ENCODE measurements at places on chromosomes 5 and 9. TPM values are rescaled to one million over a fixed set of nuclear protein-coding genes. Genes with fewer than 3 reads are reported as not detected.
A peak's percentile ranks its signal among the peaks of the same experiment; 100 is the strongest.

GRCh38 chr9:104982543-104982942 lies 54.6 kb upstream of the ABCA1 start:
- DNase-seq: no peak

DNA sequence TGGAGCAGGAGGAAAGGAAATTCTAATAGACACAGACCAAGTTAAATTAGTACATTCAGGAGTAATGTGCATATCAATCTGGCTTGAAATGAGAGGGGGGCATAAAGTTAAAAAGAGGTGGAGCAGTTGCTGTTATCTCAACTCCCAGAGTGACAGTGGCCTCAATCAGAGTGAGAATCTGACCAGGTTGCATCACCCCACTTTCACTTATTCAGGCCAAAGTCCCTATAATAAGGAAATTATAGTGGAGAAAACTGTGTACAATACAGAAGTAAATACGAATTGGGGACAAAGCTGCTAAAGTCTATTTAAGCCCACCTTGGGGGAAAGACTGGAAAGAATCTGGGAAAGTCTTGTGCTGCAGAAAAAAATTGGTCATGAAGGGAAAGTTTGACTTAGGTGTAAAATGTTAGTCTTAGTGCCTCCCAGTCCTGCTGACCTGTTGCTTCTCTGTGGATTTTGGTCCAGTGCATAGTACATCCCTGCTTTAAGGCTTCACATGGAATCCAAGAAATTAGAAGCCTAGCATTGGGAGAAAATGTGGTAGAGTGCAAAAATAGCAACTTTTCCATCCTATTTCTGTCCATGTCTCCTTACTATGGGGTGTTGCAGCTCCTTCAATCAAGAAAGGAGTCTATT lies 27.9 kb downstream of the MROH2B start:
- DNase-seq: no peak

The CDC20B gene
- polyA plus RNA-seq: 0.11 TPM

The PDZD2 gene
- polyA plus RNA-seq: 7.1 TPM

DNA sequence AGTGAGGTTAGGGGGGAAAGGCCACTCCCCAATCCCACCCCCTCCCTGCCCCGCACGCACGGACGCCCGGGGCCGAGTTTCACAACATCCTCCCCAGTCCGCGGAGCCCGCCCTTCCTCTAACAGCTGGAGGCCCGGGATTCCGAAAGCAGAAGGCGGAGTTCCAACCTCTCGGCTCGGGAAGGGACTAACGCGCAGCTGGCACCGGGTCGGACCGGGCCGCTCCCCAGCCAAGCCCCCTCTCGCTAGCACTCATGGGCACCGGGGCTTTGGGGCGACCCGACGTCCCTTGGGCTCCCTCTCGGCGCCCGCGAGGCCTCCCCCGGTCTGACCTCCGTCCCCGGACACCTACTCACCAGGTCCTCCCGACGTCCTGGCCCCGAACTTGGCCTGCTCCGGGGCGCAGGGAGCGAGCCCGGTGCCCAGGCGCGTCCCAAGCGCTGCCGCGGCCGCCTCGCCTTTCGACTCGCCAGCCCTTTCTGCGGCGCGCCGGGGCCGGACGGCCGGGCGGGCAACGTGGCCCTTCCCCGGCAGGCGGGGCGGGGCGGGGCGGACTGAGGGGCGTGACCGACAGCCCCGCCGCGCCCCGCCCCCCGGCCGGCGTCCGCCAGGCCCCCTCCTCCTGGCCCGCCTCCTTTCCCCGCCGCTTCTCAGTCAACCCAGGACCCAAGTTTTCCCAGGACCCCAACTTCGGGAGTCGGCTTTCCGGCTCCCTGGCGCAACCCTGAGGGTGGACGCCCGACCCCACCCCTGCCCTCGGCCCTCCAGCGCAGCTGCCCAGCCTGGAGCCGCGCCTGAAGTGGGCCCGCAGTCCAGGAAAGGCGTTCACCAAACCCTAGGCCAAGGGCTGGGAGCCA lies at the start of gene MGAT1:
Gene MGAT1 (minus strand): TSS at position 482 of the 856 bp plus-strand sequence. CDS start 9,835 bp downstream, outside the sequence.
- peak; percentile 89 for DNase-seq

DNA sequence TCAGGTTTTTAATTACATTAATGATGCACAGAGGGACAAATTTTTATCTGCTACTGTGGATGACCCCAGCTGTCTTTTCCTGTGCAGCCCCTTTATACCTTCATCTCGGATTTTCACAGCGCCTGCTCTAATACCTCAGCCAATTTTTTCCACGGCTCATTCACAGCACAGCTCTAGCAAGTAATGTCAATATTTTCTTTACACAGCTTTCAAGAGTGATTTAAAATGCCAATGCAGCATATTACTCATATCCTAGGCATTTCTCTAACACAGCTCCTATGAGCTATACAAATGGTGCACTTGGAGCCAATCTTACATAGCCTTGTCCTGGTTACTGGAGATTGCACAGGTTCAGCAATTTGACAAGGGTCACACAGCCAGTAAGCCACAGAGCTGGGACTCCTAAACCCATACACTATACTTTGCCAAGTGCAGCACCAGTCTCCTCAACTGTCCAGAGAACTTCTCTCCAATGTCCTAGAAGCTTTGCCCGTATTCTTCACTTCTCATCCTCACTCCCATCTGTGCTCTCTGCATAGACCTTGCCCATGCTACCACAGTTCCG lies 661.8 kb downstream of the DTWD2 start:
- DNase-seq: peak; percentile 39

The TEK gene
- polyA plus RNA-seq: 19.6 TPM

The OR1L4 gene
- not detected for polyA plus RNA-seq

DNA sequence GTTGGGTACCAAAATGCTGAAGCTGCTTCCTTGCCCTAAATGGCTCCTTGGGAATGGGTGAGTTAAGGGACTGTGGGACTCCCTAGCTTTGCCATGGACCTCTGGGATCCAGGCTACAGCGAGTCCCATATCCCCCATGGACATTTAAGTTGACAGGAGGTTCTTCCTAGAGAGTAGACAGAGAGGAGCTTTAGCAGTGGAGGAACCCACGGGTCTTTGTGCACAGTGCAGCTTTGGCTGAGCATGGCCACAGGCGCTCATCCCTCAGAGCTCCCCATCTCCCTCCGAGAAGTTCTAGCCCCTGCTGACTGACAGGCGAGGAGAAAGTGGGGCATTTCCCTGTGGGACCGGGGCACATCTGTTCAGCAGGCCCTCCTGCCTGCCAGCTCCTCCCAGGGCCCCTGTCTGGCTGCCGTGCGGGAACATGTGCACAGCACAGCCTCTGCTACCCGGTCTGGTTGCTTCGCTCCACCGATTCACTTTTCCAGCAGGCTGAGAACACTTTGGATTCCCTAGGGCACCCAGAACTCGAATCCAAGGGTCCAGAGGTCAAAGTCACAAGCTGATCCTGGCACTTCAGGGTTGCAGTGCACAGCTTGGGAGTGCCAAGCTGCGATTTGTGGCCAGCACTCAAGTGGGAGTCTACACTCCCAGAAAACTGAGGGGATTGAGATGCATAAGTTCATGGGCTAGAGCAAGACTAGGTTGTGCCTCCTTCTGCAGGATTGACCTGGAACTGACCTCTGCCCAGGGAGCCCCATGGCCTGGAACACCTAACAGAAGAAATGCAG lies 40.6 kb upstream of the DMRTA1 start:
- DNase-seq: no peak

GRCh38 chr9:5838884-5839571 lies 6.1 kb upstream of the ERMP1 start:
- no peak for DNase-seq

DNA sequence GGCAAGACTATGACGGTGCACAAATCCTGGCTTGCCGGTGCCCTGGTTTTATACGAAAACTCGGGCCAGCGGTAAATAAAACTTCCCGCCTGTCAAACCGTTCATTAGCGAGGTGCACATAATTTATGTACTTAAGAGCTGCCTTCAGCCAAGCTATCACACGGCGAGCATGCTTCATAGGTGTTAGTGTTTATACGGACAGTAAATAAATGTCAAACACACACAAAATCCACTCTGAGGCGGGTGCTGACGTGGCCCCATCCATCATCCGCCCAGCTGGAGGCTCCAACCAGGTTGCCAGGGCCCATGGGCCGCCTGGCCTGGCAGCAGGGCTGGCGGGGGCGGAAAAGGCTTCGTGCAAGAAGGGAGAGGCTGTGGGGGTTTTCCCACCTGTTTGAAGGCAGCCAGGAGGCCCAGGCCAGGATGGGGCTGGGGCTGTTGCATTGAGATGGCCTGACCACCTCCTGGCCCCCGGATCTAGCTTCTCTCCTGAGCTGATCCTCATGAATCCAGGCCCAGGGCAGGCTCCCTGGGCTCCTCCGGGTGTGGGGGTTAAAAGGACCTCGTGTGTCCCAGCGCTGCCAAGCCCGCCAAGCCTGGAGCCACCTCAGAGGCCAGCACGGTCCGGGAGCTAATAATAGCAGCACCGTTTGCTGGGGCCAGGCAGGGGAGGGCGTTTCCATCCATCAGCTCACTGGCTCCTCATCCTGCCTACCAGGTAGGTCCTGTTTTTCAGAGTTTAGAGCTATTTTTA lies 43.2 kb downstream of the BARX1 start:
- no peak for DNase-seq

The SOX30 gene
- polyA plus RNA-seq: 0.35 TPM

The MOCS2 gene
- polyA plus RNA-seq: 48.0 TPM

GRCh38 chr5:10633271-10634049 lies 69.6 kb downstream of the ANKRD33B start:
- DNase-seq: no peak

GRCh38 chr5:141319202-141319601 lies 1.4 kb downstream of the TAF7 start:
- DNase-seq: no peak

DNA sequence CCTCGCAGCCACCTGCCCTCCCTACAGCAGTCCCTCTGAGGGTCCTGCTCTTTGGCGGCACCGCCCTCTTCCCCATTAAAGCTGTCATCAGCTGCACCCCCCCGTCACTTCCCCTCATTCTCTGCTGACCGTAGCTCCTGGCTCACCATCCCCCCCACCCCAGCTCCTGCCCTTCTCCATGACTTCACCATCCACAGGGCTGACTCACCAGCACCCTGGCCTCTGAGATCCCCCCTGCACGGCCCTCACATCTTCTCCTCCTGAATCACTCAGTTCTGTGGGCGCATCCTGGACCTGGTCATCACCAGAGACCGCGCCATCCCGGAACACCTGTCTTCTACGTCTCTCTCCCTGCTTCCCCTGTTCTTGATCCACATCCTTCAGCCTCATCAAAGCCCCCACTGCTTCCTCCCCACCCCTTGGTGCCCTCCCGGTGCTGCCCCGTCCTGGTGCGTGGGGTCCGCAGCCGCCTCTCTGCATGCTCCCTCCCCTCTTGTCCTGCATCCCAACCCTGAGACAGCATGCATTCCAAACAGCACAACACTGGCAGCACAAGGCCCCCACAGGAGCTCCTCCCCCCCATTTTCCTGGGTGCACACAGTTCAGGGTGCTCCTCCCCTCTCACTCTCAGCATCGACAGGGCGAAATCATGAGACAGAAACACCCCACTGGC lies 12.9 kb downstream of the FLT4 start:
- DNase-seq: no peak

DNA sequence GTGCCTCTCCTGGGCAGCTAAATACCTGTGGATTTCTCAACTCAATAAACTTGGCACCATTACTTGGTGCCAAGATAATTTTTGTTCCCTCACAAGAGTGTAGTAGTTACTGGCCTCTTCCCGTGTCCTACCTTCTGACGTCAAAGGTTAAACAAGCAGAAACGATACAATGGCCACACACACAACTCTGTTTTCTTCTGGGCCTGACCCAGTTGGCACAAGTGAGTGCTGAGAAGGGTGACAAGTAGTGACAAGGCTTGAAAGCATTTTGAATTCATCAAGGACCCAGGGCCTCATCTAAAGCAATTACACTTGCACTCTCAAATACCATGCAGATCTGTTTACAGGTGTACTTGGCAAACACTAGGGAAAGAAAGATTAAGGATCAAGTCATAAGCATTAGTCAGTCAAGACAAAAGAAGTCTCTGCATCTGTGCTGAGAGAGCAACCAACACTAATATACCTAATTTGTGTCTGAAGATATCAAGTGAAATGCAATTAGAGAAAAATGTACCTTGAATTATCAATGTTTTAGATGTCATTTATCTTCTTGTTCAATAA lies 30.8 kb downstream of the RASEF start:
- DNase-seq: no peak

The CD72 gene
- 2.7 TPM for polyA plus RNA-seq

The NIM1K gene
- 0.97 TPM for polyA plus RNA-seq

The GABRP gene
- polyA plus RNA-seq: 1.3 TPM

- no peak for DNase-seq
These were observed 198.1 kb upstream of the TRPC7 start for GRCh38 chr5:136563489-136563888.

GRCh38 chr9:134064711-134065110 lies 3.1 kb downstream of the BRD3 start:
- DNase-seq: no peak

- no peak for DNase-seq
These were observed 230.9 kb downstream of the AUH start for GRCh38 chr9:91130796-91131318.

- DNase-seq: no peak
These were observed 115.6 kb downstream of the WDR70 start for GRCh38 chr5:37494756-37495155.

The SGCD gene
- polyA plus RNA-seq: 113 TPM

The IGIP gene
- 6.2 TPM for polyA plus RNA-seq

GRCh38 chr5:116308391-116308790 lies 223.6 kb downstream of the COMMD10 start:
- DNase-seq: no peak

- DNase-seq: no peak
These were observed 3.2 kb downstream of the SLC22A4 start for GRCh38 chr5:132297211-132297940.

The SPRY4 gene
- polyA plus RNA-seq: 53.7 TPM

GRCh38 chr5:158465086-158465972 lies 606.4 kb upstream of the CLINT1 start:
- no peak for DNase-seq

The GFRA3 gene
- 4.3 TPM for polyA plus RNA-seq

GRCh38 chr9:132585954-132586829 lies 3.8 kb downstream of the BARHL1 start:
- no peak for DNase-seq

- DNase-seq: no peak
These were observed 158.6 kb upstream of the GLRA1 start for GRCh38 chr5:152083231-152083630.

DNA sequence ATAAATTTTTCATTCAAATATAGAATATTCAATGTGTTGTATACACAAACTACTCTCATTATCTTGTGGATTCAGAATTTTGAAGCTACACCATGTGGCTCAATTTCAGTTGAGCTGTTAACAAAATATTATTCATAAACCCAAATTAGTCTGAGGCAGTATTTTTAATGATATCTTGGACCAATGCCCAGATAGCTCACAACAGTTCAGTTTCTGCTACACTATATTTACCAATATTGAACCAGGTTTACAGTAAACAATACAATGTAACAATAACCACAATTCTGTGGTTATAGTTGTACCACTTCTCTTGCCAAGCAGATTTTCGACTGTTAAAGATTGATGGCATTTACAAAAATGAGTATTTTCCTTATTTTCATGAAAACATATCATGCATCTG lies 99.9 kb downstream of the SSBP2 start:
- no peak for DNase-seq

DNA sequence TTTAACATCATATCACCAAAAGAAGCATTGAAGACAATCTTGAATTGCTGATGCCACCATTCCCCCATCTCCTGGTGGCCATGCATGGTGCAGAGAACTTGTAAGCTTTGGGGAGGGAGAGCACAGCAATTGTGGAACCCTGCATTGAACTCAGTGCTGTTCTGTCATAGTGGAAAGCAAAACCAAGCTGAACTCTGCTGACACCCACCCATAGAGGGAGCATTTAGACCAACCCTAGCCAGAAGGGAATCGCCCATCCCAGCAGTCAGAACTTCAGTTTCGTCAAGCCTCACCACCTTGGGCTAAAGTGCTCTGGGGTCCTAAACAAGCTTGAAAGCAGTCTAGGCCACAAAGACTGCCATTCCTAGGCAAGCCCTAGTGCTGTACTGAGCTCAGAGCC lies 37.4 kb upstream of the RUSC2 start:
- DNase-seq: no peak

GRCh38 chr5:146016764-146017484 lies 80.5 kb downstream of the SH3RF2 start:
- no peak for DNase-seq

Data from muscle of back (tissue), 13 donors.